ENCODE measurements at places on chromosomes 5 and 9.

DNA sequence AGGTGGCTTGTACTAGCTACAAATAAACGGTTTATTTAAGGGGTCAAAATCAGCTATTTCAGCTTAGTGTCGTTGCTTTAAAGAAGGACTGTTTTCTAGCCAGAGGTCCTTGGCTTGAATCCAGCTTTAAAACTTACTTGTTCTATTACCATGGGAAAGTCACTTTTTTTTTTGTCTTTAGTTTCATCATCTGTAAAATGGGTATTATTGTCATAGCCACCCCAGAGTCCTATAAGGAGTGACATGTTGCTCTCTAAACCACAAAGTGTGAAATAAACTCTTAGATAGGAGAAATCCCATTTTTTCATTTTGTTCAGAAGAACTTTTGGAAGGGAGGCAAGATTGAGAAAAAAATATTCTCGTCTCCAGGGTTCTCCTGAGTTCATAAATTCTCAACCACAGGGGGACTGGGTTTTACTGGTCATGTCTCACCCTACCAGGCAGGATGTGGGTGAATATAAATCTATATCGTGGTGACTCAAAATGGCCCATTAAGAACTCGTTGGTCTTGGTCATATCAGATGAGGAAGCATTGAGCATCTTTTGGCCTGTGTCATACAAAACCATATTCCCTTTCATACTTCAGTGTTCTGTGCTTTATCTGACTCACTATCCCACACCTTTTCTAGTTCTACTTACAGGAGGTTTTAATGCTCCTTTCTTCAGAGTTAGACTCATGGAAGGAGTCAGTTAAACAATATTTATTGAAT is 202.7 kb upstream of the NR3C1 start:
- peak; percentile 37 for DNase-seq

GRCh38 chr9:656926-657568 is 184.4 kb upstream of the DMRT1 start:
- no peak for DNase-seq

DNA sequence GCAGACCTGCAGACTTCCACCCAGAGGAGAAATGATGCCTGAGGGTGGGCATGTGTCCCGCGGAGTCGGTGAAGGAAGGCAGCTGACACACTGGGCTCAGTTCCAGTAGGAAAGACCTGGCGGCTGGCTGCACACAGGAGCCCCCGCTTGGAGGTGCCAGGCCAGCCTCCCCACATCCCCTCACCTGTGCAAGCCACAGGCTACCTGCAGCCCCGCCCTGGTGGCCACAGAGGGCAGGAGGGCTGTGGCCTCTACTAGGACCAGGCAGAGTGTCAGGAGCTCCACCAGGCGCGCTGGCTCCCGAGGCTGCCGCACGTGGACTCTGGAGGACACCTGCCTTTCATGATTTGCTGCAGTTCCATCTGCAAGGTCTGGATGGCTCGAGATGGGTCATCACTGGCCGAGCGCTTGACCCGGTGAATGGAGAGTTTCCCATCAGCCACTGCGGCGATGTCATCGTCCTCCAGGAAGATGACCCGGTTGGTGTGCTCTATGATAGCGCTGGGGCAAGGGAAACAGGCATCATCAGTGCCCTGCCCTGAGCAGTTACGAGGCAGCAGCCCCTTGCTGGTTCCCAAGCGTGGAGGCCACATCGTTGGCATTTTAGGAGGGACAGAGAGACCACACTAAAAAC is 26.7 kb upstream of the MAPK9 start:
- no peak for DNase-seq

DNA sequence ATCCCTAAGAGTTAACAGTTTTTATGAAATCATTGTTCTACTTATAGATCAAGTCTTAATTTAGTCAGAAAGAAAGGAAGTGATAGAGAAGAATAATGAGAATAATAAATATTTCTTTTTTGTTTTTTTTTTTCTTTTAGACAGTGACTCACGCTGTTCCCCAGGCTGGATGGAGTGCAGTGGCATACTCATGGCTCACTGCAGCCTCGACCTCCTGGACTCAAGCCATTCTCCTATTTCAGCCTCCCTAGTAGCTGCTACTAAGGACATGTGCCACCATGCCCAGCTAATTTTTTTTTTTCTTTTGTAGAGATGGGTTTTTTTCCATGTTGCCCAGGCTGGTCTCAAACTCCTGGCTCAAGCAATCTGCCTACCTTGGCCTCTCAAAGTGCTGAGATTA is 11.0 kb downstream of the IFNA21 start:
- DNase-seq, result peak; percentile 28

DNA sequence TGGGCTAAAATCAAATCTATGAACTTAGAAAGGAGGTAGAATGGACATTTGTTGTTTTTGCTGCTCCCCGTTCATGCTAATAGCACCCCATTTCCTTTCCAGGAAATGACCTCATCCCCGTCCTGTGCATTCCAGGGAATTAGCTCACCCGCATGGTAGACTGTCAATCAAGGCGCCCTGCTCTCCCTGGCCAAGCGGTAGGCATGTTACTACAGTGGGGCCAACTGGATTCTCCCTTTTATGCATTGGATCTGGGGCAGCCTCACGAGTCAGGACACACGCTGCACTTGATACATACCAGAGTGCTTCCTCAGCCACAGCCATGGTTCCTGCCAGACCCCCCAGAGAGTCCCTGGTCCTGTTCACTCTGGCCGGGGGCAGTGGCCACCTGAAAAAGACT is 111.0 kb upstream of the PTCH1 start:
- peak; percentile 94 for DNase-seq

- DNase-seq, result no peak
Observed at GRCh38 chr5:149640350-149640999, 59.2 kb downstream of the ARHGEF37 start.

- no peak for DNase-seq
Observed at GRCh38 chr9:81986051-81986450, 2.5 kb upstream of the SPATA31D1 start.

DNA sequence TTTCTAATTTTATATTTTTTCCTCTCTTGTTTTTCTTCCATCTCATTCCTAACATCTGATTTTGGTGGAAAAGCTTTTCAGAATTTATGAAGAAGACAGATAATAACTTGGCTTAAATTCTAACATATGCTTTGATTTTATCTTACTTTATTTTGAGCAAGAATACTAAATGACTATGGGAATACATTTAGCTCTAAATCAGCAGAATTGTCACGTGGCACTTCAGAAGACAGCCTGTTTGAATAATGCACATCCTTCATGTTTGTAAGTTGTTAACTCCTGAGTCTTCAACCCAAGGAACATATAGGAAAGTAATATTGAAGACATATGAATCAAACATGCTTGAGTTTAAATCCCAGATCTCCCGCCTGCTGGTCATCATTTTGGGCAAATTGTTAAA is 90.3 kb downstream of the NTRK2 start:
- DNase-seq, result no peak

DNA sequence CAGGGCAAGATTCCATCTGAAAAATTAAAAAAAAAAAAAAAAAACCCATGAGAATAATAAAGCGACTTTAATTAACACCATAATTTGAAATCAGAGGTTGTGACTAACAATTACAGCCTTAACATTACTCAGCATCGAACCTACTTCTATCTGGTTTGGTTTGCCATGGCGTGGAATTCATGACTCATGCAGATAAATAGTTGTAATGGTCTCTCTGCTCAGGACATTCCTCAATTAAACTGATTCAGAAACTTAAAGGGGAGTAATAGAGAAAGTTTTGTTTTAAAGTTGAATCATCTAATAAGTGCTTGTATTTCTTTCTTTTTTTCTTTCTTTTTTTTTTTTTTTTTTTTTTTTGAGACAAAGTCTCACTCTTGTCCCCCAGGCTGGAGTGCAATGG is 135.5 kb downstream of the SPATA31D1 start:
- peak; percentile 2 for DNase-seq
